ENCODE measurements at places on chromosomes 5 and 9.

- DNase-seq, result no peak
These were observed 1.8 kb downstream of the AQP3 start for GRCh38 chr9:33445389-33446239.

- DNase-seq, result no peak
These were observed 116.7 kb upstream of the RANBP3L start for GRCh38 chr5:36418152-36418979.

DNA sequence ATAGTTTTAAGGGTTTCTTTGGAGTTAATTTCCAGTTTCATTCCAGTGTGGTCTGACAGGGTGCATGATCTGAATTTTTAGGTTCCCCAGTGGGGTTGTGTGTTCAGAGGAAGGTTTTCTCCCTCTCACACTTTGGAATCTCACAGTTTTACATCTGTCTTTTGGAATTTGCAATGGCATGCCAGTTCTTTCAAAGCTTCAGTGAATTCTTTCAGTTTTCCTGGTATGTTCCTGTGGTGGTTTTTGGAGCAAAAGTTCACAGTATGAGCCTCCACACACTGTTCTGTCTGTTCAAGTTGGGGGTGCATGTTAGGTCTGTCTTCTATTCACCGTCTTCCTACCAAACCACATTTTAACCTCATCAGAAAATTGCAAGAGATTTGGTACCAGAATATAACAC is 624.2 kb downstream of the KCTD16 start:
- no peak for DNase-seq

DNA sequence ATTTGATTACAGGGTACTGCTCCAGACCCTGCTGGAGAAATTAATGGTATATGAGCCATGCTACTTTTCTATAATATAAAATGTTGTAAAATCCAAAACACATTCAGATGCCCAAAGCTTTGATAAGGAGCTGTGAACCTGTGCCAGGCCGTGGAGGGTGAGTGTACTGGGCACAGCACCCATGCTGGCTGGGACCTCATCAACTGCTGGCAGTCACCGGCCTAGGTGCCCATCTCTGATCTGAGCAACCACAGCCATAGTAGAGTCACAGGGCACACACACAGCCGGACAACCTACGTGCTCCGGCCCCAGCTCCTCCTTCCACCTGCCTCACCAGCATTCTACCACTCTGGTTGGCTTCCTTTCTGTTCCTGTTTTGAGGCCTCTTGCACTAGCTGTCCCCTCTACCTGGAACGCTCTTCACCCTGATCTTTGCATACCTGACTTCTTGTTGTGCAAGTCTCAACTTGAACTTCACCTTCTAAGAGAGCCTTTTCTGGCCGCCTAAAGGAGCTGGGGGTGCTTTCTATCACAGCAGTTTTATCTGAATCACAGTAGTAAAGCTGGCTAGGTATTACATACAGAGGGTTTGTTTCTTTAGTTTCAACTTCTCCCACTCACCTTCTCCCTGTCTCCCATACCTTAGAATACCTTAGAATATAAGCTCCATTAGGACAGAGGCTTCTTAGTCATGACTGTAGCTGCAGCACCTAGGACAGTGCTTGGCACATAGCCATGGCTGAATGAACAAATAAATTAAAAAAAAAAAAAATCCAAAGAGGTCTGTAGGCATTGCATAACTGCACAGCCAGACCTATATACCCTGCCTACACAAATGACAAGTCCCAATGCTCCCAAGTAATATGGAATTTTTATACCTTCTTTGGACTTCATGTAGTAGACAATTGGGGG is 51.7 kb downstream of the MED27 start:
- DNase-seq, result no peak

DNA sequence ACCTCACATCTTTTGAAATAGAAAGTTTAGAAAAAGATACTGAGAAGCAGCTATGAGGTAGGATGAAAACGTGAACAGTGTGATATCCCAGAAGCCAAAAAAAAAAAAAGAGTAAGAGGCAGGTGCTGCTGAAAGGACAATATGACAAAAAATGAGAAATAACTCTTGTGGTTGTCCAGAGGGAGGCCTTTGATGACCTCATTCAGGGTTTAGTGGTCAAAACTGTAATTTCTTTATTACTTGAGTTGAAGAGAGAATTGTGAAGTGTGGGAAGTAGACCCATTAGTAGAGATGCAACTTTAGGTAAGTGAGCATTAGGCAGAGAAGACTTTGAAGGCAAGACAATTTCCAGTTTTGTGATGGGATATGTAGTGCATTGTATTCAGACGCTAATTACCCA is 1306.3 kb upstream of the ACO1 start:
- no peak for DNase-seq

- DNase-seq, result no peak
These were observed 263.1 kb upstream of the COX7C start for GRCh38 chr5:86354664-86355063.

Measured in activated gamma-delta T cell (primary cell).